ENCODE measurements at places on chromosomes 1 and 21.

DNA sequence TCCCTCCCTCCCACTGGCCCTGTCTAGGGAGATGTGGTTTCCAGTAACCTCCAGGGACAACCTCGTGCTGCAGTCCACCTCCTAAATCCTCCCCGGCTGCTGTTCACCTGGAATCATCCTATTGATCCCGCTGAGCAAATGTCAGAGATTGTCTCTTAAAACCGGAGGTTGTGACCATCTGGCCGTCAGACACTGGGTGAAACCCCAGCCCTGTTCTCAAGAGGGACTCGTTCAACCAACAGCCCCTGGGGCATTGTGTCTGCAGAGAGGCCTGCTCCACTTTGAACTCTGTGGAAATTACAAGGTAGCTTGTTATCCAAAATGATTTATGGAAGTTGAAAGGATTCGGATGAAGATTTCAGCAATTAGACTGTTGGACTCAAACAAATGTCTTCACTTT, 498.0 kb downstream of the MATN1 start:
- DNase-seq = no peak

DNA sequence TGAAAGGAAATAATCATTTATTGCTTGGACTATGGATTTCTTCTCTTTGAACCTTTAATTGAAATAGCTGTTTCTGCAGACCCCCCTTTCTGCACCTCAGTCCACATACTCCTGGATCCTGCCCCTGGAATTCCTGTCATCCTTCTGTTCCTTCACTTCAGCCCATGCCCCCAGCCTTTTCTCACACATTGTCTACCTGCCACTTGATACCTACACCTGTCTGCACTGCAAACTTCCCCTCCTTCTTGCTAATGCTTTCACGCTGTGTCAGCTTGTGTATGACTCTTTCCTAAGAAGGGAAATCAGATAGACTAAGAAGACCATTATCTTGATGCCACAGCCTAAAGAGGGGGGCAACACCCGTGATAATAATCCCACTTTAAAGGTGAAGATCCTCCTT, 80.3 kb upstream of the EXO1 start:
- DNase-seq = no peak

GRCh38 chr1:160781914-160782689, 13.9 kb upstream of the LY9 start:
- DNase-seq = no peak

DNA sequence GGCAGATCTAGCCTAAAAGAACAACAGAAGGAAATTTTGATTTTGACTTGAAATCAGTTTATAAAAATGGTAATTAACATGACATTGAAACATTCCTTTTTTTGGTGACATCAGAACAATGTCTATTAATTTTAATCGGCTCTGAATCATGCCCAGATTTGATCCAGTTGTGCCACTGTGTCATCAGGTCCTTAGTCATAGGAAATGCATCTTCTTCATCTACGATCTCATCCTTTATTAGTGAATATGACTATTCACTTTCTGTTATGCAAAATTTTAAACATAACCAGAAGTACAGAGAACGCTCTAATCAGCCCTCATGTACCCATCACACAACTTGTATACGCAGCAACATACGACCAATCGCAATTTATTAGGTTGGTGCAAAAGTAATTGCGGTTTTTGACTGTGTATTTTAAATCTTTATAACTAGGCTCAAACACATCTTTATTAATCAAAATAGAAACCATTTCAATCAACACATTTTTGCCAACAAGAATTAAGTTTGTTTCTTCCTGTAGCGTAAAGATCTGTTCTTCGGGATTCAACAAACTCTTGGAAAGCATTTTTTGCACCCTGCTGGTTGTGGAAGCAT, 40.3 kb upstream of the TLR5 start:
- no peak for DNase-seq

- DNase-seq = no peak
Measured at GRCh38 chr1:178241057-178241456, 147.2 kb downstream of the RASAL2 start.

GRCh38 chr1:81034291-81034690, 766.4 kb upstream of the ADGRL2 start:
- DNase-seq = no peak

DNA sequence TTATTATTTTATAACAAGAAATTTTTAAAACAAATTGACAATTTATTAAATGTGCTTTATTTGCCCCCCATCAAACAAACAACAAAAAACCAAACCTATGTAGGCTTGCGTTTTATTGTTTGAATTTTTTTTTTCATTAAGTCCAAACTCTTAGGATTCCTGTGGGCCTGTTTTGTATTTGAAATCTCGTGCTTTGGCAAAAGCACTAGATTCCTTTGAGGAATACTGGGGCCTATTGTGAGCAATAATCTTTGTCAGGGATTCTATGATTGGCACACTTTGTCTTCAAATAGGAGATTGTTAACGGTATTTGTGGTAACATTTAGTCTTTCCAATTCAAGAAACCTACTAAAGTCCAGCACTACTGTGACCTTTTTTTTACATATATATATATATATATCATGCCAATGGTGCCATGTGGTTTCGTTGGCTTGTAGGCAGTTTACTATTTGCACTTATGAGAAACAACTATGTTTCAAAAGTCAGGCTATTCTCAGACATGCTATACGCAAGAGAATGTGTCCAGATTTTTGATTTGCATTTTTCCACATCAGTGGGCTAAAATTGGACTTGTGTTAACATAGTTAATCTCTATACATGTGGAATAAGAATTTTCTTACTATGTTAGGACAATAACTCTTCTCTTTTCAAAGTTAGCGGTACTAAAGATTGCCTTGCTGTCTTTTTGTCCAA, 70.4 kb upstream of the GREM2 start:
- DNase-seq = no peak

GRCh38 chr1:212518188-212519054, 85.7 kb downstream of the NENF start:
- DNase-seq = peak; percentile 47

DNA sequence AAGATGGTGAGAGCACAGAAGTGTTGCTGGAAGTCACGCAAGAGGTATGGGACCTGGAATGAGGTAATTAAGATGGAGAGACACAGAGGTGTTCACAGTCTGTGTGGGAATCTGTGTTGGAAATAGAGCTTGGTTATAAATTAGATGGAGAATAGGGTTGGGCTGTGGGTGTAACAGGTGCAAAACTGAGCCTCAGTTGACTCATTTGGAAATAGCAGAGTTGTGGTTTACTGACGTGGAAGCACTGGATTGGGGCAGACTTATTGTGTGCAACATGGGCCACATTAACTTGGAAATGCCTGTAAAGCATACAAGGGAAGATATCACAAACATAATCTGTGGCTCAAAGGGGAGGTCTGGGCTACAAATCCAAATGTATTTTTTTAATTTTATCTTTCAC, 13.0 kb downstream of the CAMSAP2 start:
- no peak for DNase-seq

GRCh38 chr1:66134004-66134403, 341.3 kb downstream of the PDE4B start:
- DNase-seq = no peak

DNA sequence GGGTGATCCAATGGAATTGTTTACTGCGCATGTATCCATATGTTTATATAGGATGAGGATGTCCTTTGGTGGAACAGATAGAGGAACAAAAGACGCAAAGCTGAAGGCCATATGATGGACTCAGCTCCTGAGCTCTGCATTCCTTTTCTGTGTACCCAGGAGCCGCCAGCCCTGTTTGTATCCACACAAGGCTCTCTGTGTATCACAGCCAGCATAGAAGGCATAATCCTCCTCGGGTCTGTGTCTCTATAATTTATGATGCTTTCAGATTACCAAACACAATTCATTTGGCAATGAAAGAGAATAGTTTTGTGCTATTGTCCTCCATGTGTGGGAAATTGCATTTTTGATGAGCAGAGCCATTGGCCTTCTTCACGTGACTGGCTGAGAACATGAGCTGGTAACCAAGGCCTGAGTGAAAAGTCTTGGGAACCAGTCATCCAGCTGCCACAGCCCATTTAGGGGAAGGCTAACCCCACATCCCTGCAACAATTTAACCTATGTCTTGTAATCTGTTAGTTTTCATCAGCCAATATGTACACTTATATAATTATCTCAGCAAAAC, 119.2 kb downstream of the PBX1 start:
- DNase-seq = no peak

- DNase-seq = no peak
Measured at GRCh38 chr1:41902664-41903063, 16.1 kb downstream of the HIVEP3 start.

DNA sequence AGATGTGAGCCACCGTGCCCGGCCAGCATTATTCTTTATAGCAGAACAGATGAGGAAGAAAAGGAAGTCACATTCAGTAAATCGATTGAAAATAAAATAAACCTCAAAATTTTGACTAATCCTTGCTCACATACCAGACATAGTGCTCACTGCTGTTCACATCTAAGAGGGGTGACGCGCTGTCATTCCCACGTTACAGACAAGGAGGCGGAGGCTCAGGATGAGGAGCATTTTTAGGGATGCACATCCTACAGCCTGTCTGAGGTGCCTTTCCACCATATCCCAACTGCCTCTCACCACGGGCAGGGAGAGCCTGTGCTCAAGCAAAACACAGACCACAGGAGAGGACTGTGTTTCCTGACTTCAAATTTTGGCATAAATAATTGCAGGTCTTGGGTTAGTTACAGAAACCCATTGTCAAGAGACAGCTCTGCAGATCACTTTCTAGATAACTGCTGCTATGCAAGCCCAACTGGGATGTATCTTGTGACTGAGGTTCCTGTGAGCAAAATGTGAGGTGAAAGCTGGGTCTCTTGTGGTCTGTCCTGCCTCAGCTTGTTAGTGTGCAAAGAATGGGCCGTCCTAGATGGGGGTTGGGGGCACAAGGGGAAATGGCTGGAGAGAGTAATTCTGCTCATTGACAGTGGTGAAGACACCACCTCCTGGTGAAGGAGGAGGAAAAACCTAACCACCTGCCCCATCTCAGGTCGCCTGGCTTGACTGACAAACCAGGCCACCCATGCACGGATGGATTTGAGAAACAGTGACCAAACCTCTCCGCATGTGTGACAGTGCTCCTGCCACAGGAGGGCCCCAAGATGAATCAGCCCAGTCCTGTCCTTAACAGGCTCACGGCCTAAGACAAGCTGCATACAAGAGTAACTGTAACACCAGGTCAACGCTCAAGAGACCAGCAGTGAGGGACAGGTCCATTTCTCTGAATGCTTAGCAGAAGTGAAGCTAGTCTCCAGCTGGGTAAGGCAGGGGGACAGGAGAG, 8.2 kb downstream of the TNN start:
- no peak for DNase-seq

- no peak for DNase-seq
Measured at GRCh38 chr1:88239205-88239604, 444.9 kb upstream of the PKN2 start.

- DNase-seq = no peak
Measured at GRCh38 chr21:41251961-41252642, 64.5 kb upstream of the FAM3B start.

DNA sequence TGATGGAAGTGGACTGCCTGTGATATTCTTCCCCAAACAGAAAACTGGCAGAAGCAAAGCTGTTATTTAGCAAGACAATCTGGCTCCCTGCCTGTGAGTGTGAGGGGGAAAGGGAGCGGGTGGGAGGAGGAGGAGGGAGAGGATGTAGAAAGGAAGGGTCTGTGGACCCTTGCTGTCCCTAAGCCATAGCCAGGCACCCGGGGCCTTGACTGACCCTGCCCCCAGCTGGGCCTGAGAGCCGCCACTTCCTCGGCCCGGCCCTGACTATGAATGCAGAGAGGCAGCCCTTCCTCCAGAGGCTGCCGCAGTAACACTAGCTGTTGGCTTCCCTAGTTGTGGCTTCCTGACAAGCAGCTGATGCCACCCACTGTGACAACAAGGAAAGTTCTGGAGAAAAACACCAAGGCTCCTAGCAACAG, 13.9 kb downstream of the PLA2G2F start:
- no peak for DNase-seq

DNA sequence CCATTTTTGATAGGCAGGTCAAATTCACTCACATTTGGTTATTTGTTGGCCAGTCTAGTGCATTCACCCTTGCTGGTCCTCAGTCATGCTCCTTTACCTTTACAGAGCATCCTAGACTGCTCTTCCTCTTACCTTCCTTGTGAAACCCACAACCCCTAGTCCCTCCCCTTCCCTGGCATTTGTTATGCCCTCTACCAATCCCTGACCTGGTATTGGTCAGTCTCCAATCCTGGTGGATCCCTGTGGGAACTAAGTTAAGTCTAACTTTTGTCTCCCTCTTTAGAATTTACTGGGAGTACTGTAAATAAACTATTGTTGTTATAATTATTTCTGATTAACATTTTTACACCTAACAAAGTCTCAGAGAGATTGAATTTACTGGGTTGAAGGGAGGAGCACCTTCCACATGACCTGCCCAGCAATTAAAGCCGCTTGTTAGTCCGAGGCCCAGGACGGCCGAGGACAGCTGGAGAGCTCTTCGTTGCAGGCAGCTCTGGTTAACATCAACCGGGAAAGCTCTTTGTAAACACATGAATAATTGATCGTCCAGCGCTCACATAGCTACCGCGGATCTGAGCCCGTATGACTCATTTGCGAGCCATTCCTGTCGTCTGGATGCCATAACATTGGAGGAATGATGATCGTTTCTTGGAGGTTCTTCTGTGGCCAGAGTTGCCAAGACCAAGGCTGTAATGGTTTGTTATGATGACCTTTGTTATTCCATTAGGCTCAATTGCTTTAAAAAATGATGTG, 31.9 kb downstream of the MTARC1 start:
- peak; percentile 24 for DNase-seq

- DNase-seq = no peak
Measured at GRCh38 chr1:116832932-116833578, 76.7 kb upstream of the PTGFRN start.

- no peak for DNase-seq
Measured at GRCh38 chr21:17343055-17343454, 169.8 kb upstream of the CXADR start.

DNA sequence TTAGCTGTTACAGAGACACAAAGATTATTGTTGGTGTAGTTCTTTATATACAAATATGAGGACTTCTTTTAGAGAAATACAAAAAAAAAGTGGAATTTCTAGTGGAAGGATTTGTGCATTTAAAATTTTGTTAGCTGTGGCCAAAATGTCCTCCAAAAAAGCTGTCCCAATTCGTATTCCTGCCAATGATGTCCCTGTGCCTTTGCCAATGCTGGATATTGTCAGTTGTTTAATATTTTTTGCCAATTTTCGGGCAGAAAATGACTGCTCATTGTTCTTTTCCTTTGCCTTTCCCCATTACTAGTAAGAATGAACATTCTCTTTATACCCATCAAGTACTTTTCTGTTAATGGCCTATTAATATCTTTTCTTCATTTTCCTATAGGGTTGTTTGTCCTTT, 110.0 kb upstream of the HOOK1 start:
- no peak for DNase-seq

DNA sequence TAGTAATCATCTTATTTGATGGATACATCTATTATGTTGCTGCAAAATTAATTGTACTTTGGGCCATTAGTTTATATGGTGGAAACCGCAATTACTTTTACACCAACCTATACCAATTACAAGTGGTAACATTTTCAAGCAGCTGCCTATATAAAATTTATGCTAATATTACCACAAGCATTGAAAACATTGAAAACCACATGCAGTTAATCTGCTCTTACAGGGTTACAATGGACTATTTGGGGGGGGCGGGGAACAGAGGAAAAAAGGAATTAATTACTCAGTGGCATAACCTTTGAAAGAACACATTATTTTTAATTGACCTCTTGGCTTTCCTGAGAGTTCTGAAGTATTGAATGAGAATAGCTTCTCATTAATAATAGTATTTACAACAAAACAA, 1793.2 kb downstream of the NCAM2 start:
- no peak for DNase-seq

All from renal cortex interstitium (tissue), 15 donors.